Right lobe of liver (tissue), 6 donors: ENCODE measurements at places on chromosomes 1 and 21.
A peak's percentile ranks its signal among the peaks of the same experiment; 100 is the strongest.

DNA sequence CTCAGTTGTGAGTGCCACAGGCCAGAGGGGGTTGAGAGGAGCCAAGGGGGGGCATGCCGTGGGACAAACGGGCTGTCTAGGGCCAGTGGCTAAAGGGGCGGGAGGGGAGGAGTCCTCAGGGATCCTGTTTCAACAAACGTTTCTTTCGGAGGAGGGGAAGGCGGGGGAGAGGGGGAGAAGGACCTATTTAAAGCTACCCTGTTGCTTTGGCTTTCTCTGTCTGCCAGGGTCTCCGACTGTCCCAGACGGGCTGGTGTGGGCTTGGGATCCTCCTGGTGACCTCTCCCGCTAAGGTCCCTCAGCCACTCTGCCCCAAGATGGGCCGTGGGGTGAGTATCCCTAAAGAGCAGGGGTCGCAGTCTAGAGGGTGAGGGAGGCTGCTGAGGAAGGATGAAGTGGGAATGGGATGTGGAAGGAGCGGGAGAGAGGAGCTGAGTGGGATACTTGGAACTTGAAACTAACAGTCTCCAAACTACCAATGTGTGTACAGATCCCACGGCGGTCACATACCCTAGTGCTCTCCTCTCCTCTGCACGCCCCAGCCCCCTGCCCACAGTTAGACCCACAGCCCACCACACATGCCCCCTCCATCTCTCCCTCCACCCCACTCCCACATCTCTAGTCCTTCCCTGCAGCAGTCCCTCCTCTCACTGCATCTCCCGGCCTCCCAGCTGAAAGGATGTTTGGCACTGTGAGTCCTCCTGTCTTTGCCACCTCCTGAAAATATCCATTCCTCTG is at the start of gene ATP1A2:
ATP1A2 (plus strand) TSS at position 215 of the 738 bp plus-strand sequence; CDS start at position 318, 103 bp downstream.
- H3K4me1 ChIP-seq = no peaks in the 10 kb centered on the region
- no peak within 1 kb of the TSS for H3K4me3 ChIP-seq
- H3K27me3 ChIP-seq = no peaks in the 10 kb centered on the region
- H3K27ac ChIP-seq = no peak within 1 kb of the TSS
- DNase-seq = no peak

- H3K4me1 ChIP-seq = no peaks in the 10 kb centered on the region
- H3K27me3 ChIP-seq = no peaks in the 10 kb centered on the region
- H3K27ac ChIP-seq = no peak overlapping the region
- H3K36me3 ChIP-seq = peaks cover 3% of the 10 kb centered on the region
- no peak overlapping the region for H3K4me3 ChIP-seq
Measured at GRCh38 chr1:62476525-62477219, 39.8 kb downstream of the USP1 start.

DNA sequence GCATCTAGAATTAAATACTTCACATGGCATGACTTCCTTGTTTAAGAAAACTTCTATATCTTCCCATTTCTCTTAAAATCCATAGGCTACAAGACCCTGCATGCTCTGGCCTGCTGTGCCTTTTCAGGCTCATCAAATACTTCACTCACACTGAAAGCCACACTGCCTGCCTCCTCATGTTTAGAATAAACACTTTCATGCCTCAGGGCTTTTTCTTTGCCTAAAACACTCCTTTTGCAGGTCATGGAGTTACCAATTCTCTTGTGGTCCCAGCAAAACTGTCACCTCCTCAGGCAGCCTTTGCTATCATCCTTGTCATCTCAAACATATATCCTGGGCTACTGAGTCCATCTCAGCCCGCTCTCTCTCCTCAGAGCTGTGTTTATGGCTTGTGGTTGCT is 5.5 kb downstream of the SGIP1 start:
- DNase-seq = no peak
- H3K36me3 ChIP-seq = no peaks in the 10 kb centered on the region
- no peak overlapping the region for H3K4me3 ChIP-seq
- no peaks in the 10 kb centered on the region for H3K27me3 ChIP-seq
- no peak overlapping the region for H3K27ac ChIP-seq

DNA sequence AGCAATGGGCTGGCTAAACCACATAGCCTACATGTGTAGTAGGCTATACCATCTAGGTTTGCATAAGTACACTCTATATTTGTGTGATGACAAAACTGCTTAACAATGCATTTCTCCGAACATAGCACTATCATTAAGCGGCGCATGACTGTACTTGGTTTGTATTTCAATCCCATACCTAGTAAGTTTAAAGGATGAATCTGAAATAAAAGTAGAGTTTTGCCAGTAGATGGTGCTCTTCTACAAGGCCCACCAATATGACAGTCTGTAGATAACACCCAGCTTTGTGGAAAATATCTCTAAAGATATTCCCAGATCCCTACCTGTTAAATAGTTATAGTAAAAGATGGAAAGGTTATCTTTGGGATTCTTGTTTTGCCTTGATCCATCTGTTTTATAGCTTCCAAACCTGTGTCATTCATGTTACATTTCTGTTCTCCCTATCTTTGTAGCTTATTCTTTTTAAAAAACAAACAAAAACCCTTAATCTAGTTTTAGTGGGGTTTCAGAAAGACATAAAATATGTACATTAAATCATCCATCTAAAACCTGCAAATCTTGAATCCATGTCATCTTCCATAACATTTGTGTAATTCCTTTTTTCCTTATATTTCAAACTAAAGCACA is 33.9 kb upstream of the ASPM start:
- H3K27me3 ChIP-seq = no peaks in the 10 kb centered on the region
- no peak for DNase-seq
- no peaks in the 10 kb centered on the region for H3K36me3 ChIP-seq
- H3K4me3 ChIP-seq = no peak overlapping the region

GRCh38 chr1:14365301-14365988 is 233.0 kb upstream of the KAZN start:
- H3K36me3 ChIP-seq = no peaks in the 10 kb centered on the region
- no peaks in the 10 kb centered on the region for H3K4me1 ChIP-seq
- no peak overlapping the region for H3K4me3 ChIP-seq
- DNase-seq = no peak

DNA sequence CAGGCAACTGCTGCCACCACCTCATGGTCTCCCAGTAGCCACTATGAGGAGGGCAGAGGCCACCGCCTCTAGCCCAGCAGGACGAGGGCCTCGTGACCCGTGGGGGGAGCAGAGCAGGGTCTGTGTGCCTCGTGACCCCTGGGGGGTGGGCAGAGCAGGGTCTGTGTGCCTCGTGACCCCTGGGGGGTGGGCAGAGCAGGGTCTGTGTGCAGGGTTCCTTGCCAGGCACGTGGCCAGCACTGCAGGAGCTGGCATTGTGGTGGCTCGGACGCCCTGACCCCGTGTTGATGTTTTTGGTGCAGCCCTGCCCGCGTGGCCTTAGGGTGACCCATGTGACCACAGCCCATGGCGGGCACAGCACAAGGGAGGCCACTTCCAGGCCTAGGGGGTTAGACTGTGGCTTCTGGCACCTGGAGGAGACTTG is 52.8 kb downstream of the SLX9 start:
- DNase-seq = peak; percentile 51
- no peaks in the 10 kb centered on the region for H3K4me1 ChIP-seq
- H3K27ac ChIP-seq = no peak overlapping the region
- no peaks in the 10 kb centered on the region for H3K36me3 ChIP-seq
- no peak overlapping the region for H3K4me3 ChIP-seq
- H3K27me3 ChIP-seq = no peaks in the 10 kb centered on the region
